Ureter (tissue), 1 donor: ENCODE measurements at places on chromosomes 7 and 10.
A peak's percentile ranks its signal among the peaks of the same experiment; 100 is the strongest.

- DNase-seq, result peak; percentile 71
These were observed 49.9 kb upstream of the SH2B2 start for GRCh38 chr7:102236592-102237287.

DNA sequence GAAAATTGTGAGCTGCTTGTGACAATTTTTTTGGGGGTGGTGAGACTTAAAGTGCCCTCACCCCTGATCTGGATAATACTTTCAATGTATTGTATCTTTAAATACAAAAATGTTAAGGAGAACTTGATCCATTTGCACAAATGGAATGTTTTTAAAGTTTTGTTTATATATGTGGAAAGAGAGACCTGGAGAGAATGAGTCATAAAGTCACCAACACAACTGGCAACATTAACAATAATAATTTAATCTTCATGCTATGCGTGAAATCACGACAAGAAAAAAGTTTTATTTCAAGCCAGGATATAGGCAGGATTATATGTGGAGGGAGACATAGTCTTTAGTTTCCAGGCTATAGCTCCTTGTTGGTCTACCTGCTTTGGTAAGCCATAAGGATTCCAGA lies 537.5 kb downstream of the GPAM start:
- DNase-seq, result no peak

DNA sequence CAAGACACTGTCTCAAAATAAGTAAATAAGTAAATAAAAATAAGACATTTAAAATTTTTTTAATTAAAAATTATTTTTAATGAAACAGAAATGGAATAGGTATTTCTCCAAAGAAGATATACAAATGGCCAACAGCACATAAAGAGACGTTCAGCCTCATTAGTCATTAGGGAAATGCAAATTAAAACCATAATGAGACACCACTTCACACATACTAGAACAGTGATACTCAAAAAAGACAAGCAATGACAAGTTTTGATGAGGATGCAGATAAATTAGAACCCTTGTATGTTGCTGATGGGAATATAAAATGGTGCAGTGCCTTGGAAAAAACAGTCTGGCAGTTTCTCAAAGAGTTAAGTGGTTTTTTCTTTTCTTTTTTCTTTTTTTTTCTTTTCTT lies 26.5 kb upstream of the C10orf67 start:
- no peak for DNase-seq

- no peak for DNase-seq
These were observed 89.0 kb upstream of the PIP4K2A start for GRCh38 chr10:22803261-22803885.

- DNase-seq, result peak; percentile 75
These were observed at the start of gene HOXA13 for GRCh38 chr7:27199849-27200760. Gene HOXA13, minus strand, starts transcription at chr7:27200091. Its CDS starts 14 bp downstream, at chr7:27200077.
